NCI-H774 (cell line): ENCODE measurements at places on chromosomes 3 and 15.
A peak's percentile ranks its signal among the peaks of the same experiment; 100 is the strongest.

GRCh38 chr15:67542420-67543347 is at the start of gene MAP2K5:
MAP2K5 (plus strand) TSS chr15:67542703; CDS start chr15:67543336, 633 bp downstream.
- DNase-seq, result peak; percentile 78

DNA sequence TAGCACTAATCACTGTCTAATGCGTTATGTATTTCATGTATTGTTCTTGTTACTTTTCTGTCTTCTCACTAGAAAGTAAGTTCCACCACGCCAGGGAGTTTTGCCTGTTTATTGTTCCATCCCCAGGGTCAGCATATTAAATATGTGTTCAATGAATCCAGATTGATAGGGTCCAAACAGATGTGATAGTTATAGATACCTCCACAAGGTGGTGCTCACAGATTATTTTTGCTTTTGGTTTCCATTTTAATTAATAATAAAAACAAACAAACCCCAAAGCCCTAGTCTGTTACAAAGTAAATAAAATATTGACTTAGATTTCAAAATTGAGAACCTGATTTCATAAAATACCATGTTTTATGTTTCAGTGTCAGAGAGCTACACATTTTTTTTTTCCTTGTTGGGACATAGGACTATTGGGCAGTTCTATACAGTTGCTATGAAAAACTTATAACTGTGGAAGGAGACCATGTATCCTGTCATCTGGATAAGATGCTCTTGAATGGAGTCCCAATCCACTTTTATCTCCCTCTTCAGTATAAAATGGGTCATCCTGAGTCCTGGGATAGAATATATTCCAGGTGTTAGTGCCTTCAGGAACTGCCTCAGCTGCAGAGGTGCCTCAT is 12.4 kb downstream of the OTOL1 start:
- DNase-seq, result peak; percentile 17

DNA sequence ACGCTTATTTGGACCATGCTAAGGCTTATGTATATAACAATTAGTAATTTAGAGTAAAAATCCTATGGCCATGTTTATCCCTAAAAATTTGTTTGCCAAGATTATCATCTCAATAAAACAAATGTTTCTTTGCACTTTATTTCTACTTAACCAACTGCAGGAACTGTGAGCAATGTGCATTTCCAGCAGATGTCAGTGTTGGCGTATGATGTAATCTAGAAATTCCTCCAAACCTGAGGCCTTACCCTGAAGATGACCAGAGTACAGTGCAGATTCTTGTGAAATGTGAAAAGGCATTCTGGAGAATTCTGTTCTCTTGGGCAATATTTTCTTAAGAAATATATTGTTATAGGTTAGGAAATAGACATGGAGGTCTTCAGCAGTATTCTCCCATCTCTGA is 205.9 kb downstream of the MBNL1 start:
- peak; percentile 9 for DNase-seq

DNA sequence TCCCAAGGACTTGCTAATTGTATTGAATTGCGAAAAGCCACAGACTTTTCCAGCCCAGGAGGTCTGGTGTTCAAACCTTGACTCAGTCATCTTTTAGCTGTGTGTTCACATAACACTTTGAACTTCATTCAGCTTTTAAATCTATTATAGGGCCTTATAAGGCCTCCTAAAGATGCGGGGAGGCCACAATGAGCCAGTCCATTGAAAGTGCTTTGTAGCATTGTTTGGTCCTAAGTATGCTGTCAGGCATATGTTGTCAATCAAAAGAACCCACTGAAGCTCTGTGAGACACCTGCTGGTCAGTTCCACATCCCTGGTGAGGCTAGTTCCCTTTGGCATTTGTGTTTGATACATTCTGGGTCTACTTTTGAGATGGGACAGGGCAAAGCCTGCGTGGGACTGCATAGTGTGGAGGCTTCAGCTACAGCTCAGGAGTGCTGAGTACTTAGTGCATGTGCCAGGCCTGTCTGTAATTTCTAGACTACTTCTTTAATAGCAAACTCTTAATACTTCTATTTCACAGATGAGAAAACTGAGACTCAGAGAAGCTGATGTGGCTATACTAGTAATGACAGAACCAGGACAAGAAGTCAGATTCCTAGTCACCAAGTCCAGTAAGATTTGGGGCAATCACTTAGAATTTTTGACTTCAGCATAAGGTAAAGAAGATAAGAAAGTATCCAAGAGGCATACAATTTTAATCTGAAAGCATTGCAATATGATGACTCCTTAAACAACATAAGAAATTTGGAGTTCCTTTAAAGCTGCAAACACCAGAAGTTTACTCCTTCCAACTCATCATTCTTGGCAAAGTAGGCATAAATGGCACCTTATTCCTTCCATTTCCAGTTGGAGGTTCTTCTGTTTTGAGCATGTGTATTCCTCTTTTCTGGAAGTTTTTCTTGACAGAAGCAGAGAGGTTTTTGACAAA is 213.0 kb downstream of the PDCD6IP start:
- DNase-seq, result no peak
